ENCODE measurements at places on chromosomes 6 and 20.

GRCh38 chr6:44068607-44069296 lies 58.5 kb downstream of the MRPL14 start:
- no peak for DNase-seq

DNA sequence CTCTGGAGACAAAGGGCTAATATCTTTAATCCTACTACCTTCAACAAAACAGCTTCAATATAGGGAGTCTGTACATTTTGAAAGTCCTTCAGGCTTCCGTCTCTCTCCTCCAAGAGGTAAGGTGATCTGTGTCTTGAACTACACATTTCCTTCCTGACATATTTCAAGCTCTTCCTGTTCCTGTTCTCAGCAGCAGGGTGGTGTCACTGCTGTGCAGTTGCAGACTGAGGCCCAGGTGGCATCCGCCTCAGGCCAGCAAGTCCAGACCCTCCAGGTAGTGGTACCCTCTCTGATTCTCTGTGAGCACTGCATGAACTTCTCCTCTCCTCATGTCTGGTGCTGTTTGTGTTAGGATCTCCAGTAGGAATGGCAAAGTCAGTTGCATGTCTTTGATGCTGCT lies 7.8 kb downstream of the NFYA start:
- no peak for DNase-seq

GRCh38 chr6:75531174-75531573 lies 37.6 kb upstream of the FILIP1 start:
- no peak for DNase-seq

GRCh38 chr6:108587258-108588059 lies 26.7 kb downstream of the FOXO3 start:
- no peak for DNase-seq

DNA sequence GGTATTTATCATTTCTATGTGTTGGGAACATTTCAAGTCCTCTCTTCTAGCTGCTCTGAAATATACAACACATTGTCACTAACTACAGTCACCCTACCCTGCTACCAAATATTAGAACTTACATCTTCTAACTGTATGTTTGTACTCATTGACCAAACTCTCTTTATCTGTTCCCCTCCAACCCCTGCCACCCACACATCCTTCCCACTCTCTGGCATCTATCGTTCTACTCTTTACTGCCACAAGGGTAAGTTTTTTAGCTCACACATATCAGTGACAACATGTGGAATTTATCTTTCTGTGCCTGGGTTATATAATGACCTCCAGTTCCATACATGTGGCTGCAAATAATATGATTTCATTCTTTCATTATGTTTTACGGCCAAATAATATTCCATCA lies 171.9 kb downstream of the GMDS start:
- DNase-seq = no peak

GRCh38 chr6:133983099-133983939 lies 30.3 kb downstream of the TBPL1 start:
- DNase-seq = peak; percentile 44

DNA sequence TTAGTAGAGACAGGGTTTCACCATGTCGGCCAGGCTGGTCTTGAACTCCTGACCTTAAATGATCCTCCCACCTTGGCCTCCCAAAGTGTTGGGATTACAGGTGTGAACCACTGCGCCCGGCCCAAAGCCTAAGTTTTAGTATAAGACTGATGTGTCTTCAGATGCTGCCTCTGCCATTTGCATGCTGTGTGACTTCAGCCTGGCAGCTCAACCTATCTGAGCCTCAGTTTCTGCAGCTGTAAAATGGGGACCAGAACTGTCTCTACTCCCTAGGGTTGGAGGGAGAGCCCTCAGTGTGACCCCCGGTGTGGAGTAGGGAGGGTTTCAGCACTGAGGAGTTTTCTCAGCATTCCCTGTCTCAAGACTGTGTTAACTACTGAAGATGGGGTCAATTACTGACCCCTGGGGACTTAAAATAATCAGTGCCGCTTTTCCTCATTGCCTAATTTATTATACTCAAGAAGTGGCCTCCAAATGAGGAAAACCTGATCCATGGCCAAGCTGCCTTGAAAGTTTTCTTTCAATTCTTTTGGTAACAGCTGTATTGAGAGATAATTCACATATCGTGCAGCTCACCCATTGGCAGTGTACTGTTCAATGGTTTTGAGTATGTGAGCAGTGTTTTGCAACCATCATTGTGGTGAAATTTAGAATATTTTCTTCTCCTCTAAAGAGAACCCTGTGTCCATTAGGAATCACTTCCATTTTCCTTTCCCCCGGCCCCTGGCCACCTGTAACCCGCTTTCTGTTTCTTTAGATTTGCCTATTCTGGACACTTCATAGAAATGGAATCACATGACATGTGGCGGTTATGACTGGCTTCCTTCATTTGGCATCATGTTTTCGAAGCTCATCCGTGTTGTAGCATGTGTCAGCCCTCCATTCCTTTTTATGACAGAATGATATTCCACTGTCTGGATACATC lies 64.8 kb downstream of the PHACTR3 start:
- no peak for DNase-seq

- no peak for DNase-seq
Observed at GRCh38 chr6:154252678-154253077, 103.9 kb downstream of the IPCEF1 start.
